ENCODE measurements at places on chromosomes 11 and 22. TPM values are rescaled to one million over a fixed set of nuclear protein-coding genes. Genes with fewer than 3 reads are reported as not detected.

ASRGL1 gene
- total RNA-seq = 5.5 TPM

MFRP gene
- total RNA-seq = not detected

RASSF10 gene
- 0.90 TPM for total RNA-seq

E2F8 gene
- not detected for total RNA-seq

LGR4 gene
- total RNA-seq = 10.8 TPM

MIOX gene
- total RNA-seq = not detected

MS4A4E gene
- total RNA-seq = 7.6 TPM

DTX4 gene
- total RNA-seq = 1.9 TPM

CCDC73 gene
- not detected for total RNA-seq

GRK3 gene
- total RNA-seq = 8.2 TPM

FOLR1 gene
- not detected for total RNA-seq

C11orf71 gene
- total RNA-seq = 4.1 TPM

MRGPRE gene
- not detected for total RNA-seq

NTM gene
- total RNA-seq = 16.1 TPM

MIAT gene
- 1.4 TPM for total RNA-seq

FAM83F gene
- 0.42 TPM for total RNA-seq

TTC36 gene
- 0.43 TPM for total RNA-seq

TBX10 gene
- total RNA-seq = not detected

APOL4 gene
- total RNA-seq = 9.5 TPM

GLYAT gene
- not detected for total RNA-seq

NAT10 gene
- 30.9 TPM for total RNA-seq

ZDHHC8 gene
- total RNA-seq = 45.6 TPM

CNIH2 gene
- total RNA-seq = not detected

PRCP gene
- total RNA-seq = 75.9 TPM

XNDC1N gene
- total RNA-seq = 4.0 TPM
